ENCODE measurements at places on chromosomes 7 and 10. TPM values are rescaled to one million over a fixed set of nuclear protein-coding genes. Genes with fewer than 3 reads are reported as not detected.

Gene MMP21
- total RNA-seq, result 0.23 TPM

Gene SLC13A1
- not detected for total RNA-seq

- no peak overlapping the region for H3K4me3 ChIP-seq
- H3K27ac ChIP-seq, result no peak overlapping the region
- DNase-seq, result no peak
- H3K27me3 ChIP-seq, result peaks cover 10% of the 10 kb centered on the region
- H3K36me3 ChIP-seq, result no peaks in the 10 kb centered on the region
These were observed 27.5 kb upstream of the RELN start for GRCh38 chr7:104017001-104017400.

GRCh38 chr7:29468196-29468595, 95.4 kb upstream of the PRR15 start:
- DNase-seq, result no peak
- H3K4me3 ChIP-seq, result no peak overlapping the region
- H3K27ac ChIP-seq, result no peak overlapping the region
- H3K36me3 ChIP-seq, result no peaks in the 10 kb centered on the region
- H3K4me1 ChIP-seq, result peaks cover 3% of the 10 kb centered on the region

DNA sequence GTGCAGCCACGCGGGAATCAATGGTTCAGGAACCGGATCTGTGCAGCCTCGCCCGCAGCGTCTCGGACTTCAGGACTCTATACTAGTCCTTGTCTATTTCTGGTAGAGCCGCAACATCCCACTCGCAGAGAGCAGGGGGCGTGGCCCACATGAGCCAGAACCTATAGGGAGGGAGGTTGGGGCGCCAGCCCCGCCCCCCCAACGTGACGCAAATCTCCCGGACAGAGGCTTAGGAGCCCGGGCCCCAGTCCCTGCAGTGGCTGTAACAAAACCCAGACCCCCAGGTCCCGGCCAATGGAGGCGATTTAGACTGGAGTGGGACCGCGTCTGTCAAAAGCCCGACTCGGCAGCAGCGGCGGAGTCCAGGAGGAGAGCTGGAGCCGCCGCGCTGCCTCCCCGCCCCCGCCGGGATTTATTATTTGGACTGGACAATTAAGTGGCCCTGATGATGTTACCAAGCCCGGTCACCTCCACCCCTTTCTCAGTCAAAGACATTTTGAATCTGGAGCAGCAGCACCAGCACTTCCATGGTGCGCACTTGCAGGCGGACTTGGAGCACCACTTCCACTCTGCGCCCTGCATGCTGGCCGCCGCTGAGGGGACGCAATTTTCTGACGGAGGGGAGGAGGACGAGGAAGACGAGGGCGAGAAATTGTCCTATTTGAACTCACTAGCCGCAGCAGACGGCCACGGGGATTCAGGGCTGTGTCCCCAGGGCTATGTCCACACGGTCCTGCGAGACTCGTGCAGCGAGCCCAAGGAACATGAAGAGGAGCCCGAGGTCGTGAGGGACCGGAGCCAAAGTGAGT, at the start of gene NKX2-3:
NKX2-3 (plus strand) TSS at position 256 of the 809 bp plus-strand sequence; CDS start at position 446, 190 bp downstream.
- no peak within 1 kb of the TSS for H3K27ac ChIP-seq
- no peaks in the 10 kb centered on the region for H3K36me3 ChIP-seq

GRCh38 chr7:70595755-70596597, 536.0 kb upstream of the GALNT17 start:
- peaks cover 9% of the 10 kb centered on the region for H3K36me3 ChIP-seq
- peaks cover 23% of the 10 kb centered on the region for H3K4me1 ChIP-seq
- H3K27ac ChIP-seq, result no peak overlapping the region
- H3K4me3 ChIP-seq, result peak overlapping the region; percentile 61
- peak; percentile 46 for DNase-seq

All from mesothelial cell of epicardium (in vitro differentiated cells).